ENCODE measurements at places on chromosomes 4 and X.

DNA sequence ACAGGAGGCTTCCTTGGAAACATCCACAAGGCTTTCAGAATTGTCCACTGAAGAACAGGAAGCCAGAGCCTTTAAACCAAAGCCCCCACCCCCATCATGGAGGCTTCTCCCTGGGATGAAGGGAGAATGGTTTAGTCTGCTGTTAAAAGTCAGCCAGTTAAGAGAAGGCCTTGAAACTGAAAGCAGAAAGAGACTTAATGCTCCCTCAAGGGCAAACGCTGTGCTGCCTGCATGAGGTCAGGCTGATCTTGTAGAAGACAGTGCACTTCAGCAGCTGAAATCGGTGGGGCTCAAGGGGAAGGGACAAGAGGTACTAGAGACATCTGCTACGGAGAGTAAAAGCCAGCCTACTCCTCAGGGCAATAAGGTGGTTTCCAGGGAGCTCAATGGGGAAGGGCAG, 69.0 kb downstream of the HPRT1 start:
- no peak overlapping the region for H3K27ac ChIP-seq
- no peak for DNase-seq
- H3K36me3 ChIP-seq, result no peaks in the 10 kb centered on the region
- no peaks in the 10 kb centered on the region for H3K27me3 ChIP-seq
- H3K4me3 ChIP-seq, result no peak overlapping the region
- no peaks in the 10 kb centered on the region for H3K4me1 ChIP-seq

- DNase-seq, result no peak
- H3K27ac ChIP-seq, result no peak overlapping the region
- no peaks in the 10 kb centered on the region for H3K36me3 ChIP-seq
- no peak overlapping the region for H3K4me3 ChIP-seq
- no peaks in the 10 kb centered on the region for H3K4me1 ChIP-seq
Observed at GRCh38 chr4:150619042-150619441, 37.1 kb downstream of the MAB21L2 start.

GRCh38 chr4:27318740-27319139, 458.1 kb downstream of the STIM2 start:
- H3K36me3 ChIP-seq, result no peaks in the 10 kb centered on the region
- peaks cover 4% of the 10 kb centered on the region for H3K4me1 ChIP-seq
- H3K27me3 ChIP-seq, result no peaks in the 10 kb centered on the region
- no peak for DNase-seq
- H3K4me3 ChIP-seq, result no peak overlapping the region
- H3K27ac ChIP-seq, result no peak overlapping the region

GRCh38 chr4:159451006-159451405, 348.1 kb downstream of the RAPGEF2 start:
- H3K27ac ChIP-seq, result no peak overlapping the region
- H3K4me3 ChIP-seq, result no peak overlapping the region
- H3K27me3 ChIP-seq, result no peaks in the 10 kb centered on the region
- DNase-seq, result no peak
- H3K36me3 ChIP-seq, result no peaks in the 10 kb centered on the region

- no peak for DNase-seq
- H3K4me3 ChIP-seq, result no peak overlapping the region
- no peaks in the 10 kb centered on the region for H3K36me3 ChIP-seq
- no peak overlapping the region for H3K27ac ChIP-seq
- no peaks in the 10 kb centered on the region for H3K27me3 ChIP-seq
- H3K4me1 ChIP-seq, result no peaks in the 10 kb centered on the region
Observed at GRCh38 chr4:108744307-108744706, 18.5 kb downstream of the ETNPPL start.

GRCh38 chrX:124719060-124719459, 372.7 kb downstream of the SH2D1A start:
- no peak overlapping the region for H3K27ac ChIP-seq
- H3K4me1 ChIP-seq, result no peaks in the 10 kb centered on the region
